ENCODE measurements at places on chromosomes 3 and 15.

DNA sequence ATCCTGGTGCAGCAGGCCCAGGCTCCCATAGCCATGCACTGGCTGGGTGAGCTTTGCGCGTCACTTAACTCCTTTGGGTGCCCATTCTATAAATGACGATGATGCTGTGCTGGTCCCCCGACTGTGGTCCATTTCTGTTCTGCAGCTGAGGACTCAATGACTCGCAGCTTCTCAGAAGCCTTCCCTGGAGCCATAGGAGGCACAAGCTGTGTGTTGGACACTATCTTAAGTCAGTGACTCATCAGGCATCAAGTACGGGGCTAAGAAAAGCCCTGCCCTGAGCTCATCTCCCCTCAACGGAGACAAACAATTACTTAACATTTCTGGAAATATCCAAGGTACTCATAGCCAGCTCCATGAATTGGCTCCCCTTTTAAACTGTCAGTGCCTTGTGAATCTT, 13.8 kb upstream of the MUSTN1 start:
- DNase-seq = peak; percentile 51

DNA sequence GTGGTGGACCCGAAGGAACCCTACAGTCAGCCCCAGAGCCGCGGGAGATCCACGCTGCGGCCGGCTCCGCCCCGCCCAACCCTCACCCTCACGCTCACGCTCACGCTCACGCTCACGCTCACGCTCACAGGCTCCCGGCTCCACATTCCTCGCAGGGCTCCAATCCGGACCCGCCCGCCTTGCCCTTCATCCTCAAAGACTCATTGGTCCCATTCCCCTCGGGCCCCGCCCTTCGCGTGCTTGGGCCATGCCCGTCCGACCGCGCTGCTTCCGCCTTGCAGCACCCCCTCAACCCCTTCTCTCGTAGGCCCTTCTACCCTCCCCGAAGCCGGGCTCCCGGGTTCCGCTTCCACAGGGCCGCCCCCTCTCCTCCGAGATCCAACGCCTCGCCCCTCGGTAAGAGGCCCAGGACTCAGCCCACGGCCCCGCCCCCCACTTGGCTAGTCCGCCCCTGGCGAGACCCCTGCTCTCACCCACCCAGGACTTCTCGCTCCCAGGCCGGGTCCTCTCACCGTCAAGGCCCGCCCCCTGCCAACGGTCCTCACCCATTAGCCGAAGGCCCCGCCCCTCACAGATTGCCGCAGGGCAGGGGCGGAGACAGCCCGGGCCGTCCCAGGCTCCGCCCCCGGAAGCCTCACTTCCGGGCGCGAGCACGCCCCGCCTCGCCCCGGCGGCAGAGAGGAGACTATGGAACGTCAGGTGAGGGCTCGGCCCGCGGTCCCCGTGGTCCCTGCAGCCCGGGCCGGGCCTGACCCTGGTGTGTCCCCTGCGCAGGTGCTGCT, at the start of gene APEH:
Gene APEH (plus strand): TSS at position 637 of the 782 bp plus-strand sequence. CDS start 51 bp downstream, at position 688.
- peak; percentile 92 for DNase-seq

- DNase-seq = no peak
Observed at GRCh38 chr15:53102483-53102882, 312.3 kb upstream of the ONECUT1 start.

- no peak for DNase-seq
Observed at GRCh38 chr3:135325096-135325495, 530.0 kb downstream of the EPHB1 start.

DNA sequence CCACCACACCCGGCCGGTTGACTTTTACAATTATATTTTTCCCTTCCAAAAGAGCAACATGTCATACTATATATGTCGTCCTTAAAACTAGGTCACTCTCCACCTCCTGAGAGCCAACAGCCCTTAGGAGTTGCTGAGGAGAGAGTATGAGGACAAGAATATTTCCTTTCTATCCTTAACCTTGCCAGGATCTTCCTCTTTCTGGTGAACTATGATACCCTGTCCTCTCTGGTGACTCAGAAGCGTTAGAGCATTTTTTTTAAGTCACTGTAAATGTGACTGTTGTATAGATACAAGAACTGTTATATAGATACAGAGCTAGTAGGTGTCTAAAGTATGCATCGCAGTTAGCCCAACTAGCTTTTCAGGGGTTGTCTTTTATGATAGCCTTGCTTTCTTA, 33.7 kb upstream of the MTHFS start:
- DNase-seq = no peak

GRCh38 chr3:104145164-104145563, 1221.5 kb upstream of the ALCAM start:
- peak; percentile 9 for DNase-seq

DNA sequence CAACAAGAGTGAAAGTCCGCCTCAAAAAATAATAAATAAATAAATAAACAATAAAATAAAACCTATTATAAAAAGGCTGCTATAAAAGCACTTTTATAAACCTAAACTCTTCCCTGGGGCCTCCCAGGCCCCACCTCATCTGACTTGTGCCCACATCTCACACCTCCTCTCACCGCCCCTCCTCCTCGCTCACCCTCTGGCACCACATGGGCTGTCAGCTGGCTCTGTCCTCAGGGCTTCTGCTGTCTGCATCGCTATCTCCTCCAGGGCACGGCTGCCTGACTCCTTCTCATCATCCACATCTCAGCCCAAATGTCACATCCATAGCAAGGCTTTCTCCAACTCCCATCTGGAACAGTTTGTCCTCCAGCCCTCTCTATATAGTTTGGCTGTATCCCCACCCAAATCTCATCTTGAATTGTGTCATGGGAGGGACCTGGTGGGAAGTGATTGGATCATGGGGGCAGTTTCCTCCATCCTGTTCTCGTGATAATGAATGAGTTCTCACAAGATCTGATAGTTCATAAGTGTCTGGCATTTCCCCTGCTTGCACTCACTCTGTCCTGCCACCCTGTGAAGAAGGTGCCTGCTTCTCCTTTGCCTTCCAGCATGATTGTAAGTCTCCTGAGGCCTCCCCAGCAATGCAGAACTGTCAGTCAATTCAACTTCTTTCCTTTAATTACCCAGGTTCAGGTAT, 8.8 kb upstream of the SH3BP5 start:
- no peak for DNase-seq

GRCh38 chr3:111733154-111733553, 125.9 kb upstream of the PHLDB2 start:
- DNase-seq = no peak

GRCh38 chr3:149145356-149145755, 15.9 kb downstream of the HPS3 start:
- no peak for DNase-seq

- no peak for DNase-seq
Observed at GRCh38 chr3:140223631-140224030, 288.6 kb downstream of the CLSTN2 start.
